Muscle of leg (tissue), 16 donors: ENCODE measurements at places on chromosomes 6 and 20. TPM values are rescaled to one million over a fixed set of nuclear protein-coding genes. Genes with fewer than 3 reads are reported as not detected.

Gene CALHM4
- not detected for polyA plus RNA-seq

Gene TRIM39
- 6.7 TPM for polyA plus RNA-seq

Gene CST2
- not detected for polyA plus RNA-seq

DNA sequence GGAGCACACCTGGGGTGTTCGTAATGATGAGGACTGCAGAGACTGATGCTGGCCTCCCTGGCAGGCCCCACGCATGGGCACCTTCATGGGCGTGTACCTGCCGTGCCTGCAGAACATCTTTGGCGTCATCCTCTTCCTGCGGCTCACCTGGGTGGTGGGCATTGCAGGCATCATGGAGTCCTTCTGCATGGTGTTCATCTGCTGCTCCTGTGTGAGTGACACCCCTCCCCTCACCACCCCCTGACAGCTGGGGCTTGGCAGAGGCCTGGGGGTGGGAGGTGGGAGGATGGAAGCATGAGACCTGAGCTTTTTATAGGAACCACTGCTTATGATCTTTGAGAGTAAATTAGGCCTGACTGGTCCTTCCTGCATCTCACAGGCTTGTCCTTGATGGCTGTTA, 6.7 kb downstream of the SLC12A5 start:
- no peak for DNase-seq

DNA sequence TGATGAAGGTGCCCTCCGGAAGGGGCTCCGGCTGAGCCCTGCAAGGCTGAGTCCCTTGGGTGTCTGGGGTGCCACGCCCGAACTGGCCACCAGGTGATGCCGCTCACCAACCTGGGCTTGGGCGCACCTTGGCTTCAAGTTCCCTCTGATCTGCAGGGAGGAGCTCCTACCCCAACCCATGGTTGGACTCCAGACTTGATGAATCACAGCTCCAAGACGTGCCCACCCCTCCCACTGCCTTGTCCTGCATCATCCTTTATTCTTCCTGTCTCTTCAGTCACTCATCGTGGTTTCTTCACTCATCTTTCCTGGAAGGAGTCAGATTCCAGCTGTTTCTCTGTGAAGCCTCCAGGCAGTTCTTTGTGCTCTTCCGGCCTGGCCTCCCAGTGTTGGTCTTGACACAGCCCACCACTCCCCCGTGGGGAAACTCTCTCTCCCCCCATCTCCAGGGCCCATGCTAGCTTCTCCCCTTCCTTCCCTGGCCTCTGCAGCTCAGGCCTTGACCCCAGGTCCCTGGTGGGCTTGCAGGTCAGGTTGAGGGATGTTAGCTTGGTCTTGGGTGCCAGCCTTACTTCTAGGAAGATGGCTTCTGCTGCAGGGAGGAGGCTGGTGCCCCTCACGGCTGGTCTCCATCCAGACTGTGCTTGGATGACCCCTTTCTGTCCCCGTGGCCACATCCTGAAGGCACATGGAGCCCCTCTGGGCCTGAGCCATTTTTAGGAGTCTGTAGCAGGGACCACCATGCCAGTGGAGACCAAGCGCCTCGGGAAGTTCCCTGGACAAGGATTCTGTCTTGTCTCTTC, 2.6 kb upstream of the ZBP1 start:
- DNase-seq, result no peak

GRCh38 chr6:21001736-21002135, 467.5 kb downstream of the CDKAL1 start:
- peak; percentile 12 for DNase-seq

GRCh38 chr6:4973415-4973814, 30.4 kb downstream of the RPP40 start:
- no peak for DNase-seq
